ENCODE measurements at places on chromosomes 11 and 22.
A peak's percentile ranks its signal among the peaks of the same experiment; 100 is the strongest.

GRCh38 chr22:32088084-32088483 is 45.0 kb downstream of the SLC5A1 start:
- no peak for DNase-seq

DNA sequence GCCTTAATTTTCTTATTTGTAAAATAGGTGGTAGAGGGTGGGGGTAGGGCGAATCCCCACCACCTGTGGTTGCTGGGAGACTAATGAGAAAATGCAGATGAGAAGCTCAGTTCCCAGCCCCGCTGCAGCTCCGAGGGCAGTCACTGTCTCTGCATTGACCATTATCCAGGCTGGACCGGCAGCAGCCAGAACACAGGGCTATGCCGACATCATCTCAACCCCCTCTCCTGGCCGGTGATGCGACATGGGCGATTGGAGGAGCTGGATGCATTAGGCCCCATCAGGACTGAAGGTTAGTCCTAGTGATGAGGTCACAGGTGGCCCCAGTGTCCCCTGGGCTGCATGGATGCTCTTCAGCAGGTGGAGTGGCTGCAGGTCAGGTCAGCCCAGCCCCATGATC is 412.4 kb downstream of the CTTN start:
- DNase-seq, result no peak

- DNase-seq, result no peak
Observed at GRCh38 chr11:19674836-19675235, 37.8 kb upstream of the NAV2 start.

DNA sequence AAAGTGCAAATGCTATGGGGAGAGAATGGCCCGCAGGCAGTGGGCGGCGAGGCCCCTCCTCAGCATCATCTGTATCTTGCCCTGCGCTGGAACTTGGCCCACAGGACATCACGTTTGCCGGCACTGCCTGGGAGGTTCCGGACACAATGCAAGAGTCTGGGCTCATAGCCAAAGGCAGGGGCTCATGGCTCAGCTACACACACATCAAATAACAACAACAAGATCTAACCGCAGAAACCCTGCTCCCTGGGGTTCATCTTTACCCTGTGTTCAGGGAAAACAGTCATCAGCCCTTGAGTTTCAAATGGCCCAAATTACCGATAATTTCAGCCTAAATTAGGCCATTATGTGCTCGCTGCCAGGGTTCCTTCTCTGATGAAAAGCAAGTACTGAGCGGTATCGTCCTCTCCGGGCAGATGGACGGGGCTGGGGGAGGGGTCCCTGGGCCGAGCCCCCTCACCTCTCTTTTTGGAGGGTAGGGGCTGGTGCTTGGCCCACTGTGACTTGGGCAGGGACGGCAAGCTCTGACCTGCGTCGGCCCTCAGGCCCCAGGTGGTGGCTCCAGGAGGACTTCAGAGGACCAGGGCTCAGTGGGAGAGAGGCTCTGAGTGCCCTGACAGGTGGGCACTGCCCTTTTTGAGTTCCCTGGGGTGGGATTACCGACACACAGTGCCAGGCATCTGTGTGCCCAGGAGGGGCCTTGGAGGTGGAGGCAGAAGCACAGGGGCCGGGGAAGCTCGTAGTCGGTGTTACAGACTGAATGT is 25.0 kb upstream of the GAL start:
- peak; percentile 91 for DNase-seq

- DNase-seq, result no peak
Observed at GRCh38 chr11:121559606-121560200, 106.9 kb upstream of the SORL1-AS1 start.

GRCh38 chr22:27554106-27554811 is 247.3 kb downstream of the MN1 start:
- DNase-seq, result no peak

DNA sequence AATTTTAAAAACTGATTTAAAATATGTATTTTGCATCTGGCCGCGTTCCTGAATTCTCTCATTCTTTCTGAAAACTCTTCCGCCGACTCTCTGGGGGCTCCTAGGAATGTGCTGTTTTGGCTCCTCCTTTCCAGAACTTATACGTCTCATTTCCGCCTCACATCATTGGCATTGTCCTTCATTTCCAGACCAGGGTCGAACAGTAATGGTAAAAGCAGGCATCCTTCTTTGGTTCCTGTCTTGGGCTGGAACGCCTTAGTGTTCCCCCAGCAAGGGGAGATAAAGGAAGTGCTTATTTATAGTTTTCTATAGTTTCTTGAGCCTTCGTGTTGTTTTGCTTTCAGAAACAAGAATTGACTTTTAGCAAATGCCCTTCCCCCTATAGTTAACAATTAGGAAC is 10.9 kb upstream of the TNNT3 start:
- no peak for DNase-seq

GRCh38 chr11:110897035-110897434 is 184.8 kb upstream of the ARHGAP20 start:
- no peak for DNase-seq

- DNase-seq, result no peak
Observed at GRCh38 chr22:48137640-48138039, 1375.2 kb downstream of the TBC1D22A start.

- DNase-seq, result no peak
Observed at GRCh38 chr11:126992065-126992803, 8.3 kb downstream of the KIRREL3 start.

DNA sequence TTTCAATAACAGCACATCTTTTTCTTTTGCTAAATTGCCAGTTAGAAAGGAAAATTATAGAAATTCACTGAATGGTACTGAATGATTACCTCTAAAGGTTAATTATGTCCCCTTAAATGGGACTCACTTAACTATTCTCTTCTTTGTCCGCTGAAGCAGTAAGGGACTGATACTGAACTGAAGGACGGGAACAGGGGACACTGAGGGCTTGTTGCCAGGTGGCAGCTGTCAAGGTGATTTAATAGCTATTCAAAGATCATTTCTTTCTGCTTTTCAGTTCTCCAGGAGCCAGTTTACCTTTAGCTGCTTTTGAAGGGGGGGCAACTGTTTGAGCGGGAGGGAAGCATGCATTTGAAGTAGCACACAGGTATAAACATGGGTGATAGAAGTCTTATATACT is 325.4 kb upstream of the CCDC90B start:
- DNase-seq, result no peak

DNA sequence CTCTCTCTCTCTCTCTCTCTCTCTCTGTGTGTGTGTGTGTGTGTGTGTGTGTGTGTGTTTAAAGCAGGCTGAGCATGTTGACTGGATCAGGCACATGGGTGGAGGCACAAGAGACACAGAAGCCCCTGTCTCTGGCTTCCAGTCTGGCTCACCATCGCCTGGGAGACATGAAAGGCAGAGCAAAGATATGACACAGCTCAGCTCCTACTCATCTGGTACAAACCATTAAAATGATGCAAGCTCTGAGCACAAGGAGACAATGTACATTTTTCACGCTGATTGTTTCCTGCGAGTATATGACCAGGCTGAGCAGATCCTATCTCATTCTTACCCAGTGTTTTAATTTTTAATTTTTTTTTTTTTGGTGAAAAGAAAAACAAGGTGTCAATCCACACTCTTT is 9.5 kb downstream of the SLC6A5 start:
- no peak for DNase-seq

DNA sequence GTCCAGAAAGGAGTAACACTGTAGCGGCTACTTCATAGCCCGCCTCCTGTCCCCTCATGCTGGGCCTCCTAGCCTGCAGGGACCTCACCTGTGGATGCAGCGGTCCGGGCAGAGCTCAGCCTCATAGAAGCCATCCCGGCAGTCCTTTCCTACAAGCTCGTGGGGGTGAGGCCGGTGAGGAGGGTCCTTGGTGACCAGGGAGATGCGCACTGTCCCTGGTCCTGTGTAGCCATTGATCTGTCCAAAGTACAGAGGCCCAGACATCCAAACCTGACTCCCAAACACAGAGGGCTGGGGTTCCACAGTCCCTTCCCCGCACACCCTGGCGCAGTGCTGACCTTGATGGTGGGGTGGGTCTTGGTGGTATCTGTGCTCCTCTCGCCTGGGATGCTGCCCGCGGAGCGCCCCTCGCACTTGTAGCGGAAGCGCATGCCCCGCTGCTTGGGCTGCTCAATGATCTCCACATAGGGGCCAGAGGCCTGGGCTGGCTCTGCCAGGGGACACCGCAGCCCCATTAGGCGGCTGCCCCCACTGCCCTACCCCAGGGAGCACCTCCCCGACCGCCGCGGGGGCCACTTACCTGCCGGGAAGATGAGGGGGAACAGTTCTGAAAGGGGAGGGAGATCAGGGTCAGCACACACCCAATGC is 993 bp downstream of the RELA start:
- DNase-seq, result no peak

DNA sequence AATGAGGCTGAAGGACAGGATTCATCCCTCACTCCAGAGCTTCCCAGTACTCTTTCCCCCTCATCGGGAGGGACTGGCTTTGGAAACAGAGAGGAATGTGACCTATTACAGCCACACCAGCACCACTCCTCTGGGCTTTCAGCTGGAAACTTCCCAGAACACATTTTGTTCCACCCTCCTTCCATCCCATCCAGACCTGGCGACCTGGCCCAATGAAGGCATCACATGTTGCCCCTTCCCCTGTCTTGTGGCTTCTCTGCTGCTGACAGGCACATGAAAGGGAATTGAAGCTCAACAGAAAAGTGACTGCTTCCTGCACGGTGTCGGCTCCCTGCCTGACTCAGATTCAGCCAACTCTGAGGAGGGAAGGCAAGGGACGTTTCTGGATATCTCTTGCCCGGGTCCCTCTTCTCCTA is 19.1 kb downstream of the IRAG1 start:
- DNase-seq, result peak; percentile 88

- no peak for DNase-seq
Observed at GRCh38 chr11:28673691-28674432, 565.7 kb downstream of the METTL15 start.

DNA sequence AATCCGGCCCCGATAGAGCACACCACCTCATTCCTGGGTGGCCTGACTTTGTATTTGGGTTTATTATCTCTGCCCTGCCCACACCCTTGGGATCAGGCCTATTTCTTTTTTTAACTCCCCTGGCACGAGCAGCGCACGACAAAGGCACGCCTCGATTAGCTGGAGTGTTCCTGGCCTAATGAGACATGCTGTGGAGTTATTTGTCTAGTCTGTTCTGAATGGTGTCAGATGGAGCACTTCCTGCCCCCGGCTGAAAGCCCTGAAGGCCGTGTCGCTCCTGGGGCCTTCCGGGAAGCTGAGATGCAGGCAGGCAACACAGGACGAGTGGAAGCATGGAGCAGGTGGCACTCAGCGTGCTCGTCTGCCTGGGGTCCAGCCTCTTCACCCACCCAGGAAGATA is 47.1 kb downstream of the LARGE1 start:
- no peak for DNase-seq

DNA sequence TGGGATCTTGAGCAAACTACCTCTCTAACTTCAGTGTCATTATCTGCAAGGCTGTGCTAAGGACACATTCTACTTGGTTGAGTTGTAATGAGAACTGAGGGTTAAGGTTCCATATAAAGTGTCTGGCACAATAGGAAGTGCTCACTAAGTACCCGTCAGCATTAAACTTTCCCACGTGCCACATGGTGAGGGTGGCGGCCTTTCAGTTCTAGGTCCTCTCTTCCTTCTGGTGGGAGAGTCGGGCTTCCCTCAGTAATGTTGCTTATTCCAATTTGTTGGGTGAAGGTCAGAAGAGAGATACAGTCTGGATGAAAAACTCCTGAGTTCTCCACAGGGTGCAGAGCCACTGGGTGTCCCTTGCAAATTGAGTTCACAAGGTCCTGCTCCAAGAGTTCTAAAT is 4.6 kb upstream of the CD6 start:
- DNase-seq, result no peak

GRCh38 chr11:66281776-66282467 is 3.9 kb downstream of the CNIH2 start:
- no peak for DNase-seq

DNA sequence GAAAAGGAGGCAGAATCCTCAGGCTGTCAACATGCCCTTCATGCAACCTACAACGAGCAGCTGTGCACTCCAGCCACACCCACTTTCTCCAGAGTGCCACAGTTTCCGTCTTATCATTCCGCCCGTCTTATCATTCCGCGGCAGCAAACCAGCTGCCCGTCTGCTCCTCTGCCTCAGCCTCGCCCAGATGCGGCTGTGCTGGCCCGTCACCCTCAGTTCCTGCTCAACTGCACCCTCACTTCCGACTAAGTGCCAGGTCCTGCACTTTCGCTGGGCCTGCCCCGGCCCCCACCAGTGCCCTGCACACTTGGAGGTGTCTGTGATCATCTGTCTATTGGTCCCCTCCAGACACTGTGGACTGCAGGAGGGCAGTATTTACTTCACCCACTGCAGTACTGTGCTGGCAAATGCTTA is 43.7 kb downstream of the MICAL3 start:
- no peak for DNase-seq

- no peak for DNase-seq
Observed at GRCh38 chr22:43127166-43127908, 15.9 kb downstream of the MCAT start.

DNA sequence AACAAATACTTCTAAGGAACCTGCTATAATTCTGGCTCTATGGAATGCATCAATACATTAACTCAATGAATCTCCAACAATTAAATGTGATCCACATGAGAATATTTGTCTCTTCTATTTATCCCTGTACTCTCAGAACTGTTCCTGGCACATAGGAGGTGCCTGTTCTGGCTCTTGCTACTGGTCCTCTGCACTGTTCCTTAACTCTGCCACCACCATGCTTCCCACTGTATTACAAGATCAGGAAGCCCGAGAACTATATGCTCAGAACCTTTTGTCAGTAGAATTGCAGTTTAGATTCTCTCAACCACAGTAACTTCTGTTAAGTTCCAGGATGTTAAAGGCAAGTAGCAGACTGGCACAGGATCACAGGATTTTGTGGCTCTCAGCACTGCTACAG is 376.3 kb upstream of the CCDC90B start:
- no peak for DNase-seq

GRCh38 chr11:123587044-123587443 is 67.4 kb downstream of the SCN3B start:
- no peak for DNase-seq

DNA sequence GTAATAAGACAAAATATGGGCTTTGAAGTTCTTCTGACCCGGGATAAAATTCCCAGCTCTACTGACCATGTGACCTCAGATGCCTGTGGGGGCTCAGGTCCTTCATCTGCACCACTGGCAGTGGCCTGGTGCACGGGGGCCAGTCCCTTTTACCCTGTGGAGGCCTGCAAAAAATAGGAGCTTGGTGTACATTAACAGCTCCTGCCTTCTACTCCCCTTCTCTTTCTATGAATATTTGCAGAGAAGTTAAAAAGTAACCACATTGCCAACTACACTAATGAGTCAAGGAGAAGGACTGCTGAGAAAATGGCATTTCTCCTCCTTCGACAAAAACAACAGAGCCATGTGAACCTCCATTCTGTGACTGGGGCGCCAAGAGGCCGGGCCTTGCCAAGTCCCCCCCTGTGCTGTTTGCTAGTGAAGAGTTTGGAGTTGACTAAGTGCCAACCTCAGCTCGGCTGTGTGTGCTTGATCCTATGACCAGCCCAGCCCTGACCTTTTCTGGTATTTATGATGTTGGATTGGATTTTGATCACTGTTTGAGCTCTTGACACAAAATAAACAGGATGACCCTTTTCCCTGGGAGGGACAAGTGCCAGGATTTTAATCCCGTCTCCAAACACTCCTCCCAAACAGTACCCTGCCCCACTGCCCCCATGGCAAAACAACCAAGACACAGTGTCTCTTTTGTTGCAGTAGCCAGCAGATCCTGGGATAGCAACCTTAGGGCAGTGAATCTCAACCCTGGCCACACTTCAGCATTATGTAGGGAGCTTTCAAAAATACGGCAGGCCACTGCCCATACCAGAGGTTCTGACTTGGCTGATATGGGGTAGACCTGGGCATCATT is 380.1 kb downstream of the LARGE1 start:
- DNase-seq, result peak; percentile 86

- peak; percentile 84 for DNase-seq
Observed at GRCh38 chr11:77590194-77590782, 535 bp downstream of the AQP11 start.

GRCh38 chr11:12087075-12088004 is 23.1 kb upstream of the MICAL2 start:
- DNase-seq, result no peak

Data from posterior vena cava (tissue), 2 donors.